ENCODE measurements at places on chromosomes 5 and 9.

- peak; percentile 39 for DNase-seq
Measured at GRCh38 chr5:127428748-127429147, 88.7 kb upstream of the PRRC1 start.

DNA sequence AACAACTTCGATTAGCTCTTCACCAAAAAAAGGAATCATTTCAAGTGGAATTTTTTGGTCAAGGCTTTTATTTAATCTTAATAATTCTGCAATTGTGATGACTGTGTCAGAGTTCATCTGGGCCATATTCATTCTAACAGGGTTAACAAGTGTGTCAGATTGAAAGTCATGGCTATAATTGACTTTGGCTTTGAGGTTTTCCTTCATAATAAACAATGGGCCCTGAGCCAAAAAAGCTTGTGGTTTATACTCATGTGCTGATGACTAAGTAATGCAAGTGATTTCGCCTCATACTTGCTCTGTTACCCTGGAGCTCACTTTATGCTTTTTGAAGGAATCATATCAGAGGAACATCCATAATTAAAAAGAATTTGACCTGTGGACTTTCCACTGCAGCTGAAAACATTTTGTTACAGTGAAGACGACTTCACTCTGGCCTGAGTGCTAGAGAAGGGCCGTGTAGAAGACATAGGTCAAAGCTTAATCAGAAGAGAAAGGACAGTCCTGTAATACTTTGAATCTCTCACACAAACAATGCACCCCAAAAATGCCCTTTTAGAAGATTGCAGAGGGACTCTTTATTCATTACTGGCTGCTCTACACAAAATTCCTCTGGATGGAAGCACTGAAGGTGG lies 101.7 kb downstream of the GDNF start:
- no peak for DNase-seq

GRCh38 chr9:135480071-135480939 lies 723 bp downstream of the PPP1R26 start:
- no peak for DNase-seq

DNA sequence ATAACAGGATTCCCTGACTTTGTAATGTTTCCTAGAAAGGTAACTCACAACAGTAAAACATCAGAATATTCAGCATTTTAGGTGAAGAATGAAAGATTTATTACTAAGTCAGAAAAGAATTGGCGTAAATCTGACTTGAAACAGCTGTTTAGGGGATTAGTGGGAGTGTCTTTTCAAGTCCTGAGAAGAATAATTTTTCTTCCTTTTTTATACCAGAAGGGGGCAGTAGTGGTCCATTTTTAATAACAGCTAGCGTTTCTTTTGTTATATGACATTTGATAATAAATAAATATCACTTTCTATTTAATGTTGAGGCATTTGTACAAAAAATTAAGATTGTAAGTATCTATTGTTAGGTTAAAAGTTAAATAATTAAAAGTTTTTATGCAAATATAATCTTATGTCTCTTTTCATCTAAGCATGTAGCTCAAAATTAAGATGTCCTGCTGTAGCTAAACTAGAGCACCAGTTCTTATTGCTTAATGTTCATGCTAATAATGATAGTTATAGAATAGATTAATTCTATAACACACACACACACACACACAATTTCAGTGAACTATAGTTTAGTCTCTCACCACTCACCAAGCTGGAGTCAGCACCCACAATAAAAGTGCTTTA lies 258.7 kb upstream of the ARRDC3 start:
- no peak for DNase-seq

DNA sequence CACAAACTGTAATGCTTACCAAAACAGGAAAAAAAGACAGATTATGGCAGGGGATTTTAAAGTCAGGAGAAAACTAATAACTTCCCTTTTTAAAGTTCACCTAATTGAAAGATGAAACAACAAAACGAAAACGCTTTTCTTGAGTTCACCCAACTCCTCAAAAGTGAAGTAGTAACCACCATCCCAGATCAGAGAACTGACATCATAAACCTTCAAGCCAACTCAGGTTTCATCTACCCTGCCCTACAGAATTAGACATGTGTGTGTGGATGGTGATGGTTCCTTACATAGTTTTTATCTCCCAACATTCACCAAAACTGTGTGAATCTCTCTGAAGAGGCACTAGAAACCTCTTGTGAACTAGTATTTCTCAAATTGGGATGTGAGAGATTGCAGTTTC lies 195.2 kb upstream of the PTGER4 start:
- DNase-seq: no peak

GRCh38 chr5:68433526-68433922 lies 218.0 kb downstream of the PIK3R1 start:
- no peak for DNase-seq

DNA sequence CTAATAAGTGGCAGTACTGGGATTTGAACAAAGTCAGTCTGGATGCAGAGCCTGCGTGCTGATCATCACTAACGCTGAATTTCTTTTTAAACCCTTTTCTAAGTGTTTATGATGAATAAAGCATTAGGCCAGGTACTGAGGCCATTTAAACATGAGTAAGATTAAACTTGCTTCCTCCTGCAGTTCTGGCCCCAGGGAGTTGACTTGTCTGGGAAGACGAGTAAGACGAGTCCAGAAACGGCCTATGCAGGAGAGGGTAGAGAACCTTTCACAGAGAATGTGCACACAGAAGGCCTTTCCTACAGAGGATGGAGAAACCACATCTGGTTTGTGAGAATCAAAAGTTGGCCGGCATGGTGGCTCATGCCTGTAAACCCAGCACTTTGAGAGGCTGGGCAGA lies 42.9 kb downstream of the SPRY4 start:
- no peak for DNase-seq

GRCh38 chr9:103872811-103873210 lies 221.3 kb upstream of the SMC2 start:
- no peak for DNase-seq

DNA sequence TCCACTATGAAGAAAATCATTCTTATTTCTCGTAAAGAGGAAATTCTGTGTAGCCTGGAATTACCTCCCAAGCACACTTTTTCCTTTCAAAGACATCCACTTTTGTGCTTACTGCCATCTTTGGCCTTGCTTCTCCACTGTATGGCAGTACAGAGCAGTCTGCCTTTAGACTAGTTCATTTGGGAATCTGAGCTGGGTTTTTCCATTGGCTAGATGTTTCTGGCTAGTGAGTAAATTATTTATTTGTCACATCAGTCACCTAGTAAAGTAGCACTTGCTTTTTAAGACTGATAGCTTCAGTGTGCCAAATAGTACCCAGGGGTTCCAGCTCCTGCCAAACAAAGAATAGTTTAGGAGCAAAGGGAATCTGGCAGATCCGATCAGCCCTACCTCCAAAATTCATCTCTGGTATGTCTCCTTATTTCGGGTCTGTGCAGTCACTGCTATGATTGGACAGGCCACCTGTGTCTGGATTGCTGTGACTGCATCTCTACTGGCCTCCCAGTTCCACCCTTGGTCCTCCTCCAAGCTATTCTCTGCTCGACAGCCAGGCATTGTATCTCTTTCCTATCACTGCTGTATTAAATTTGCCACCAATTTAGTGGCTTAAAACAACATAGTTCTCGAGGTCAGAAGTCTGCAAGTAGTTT lies 97.6 kb downstream of the NUDT12 start:
- DNase-seq: no peak

DNA sequence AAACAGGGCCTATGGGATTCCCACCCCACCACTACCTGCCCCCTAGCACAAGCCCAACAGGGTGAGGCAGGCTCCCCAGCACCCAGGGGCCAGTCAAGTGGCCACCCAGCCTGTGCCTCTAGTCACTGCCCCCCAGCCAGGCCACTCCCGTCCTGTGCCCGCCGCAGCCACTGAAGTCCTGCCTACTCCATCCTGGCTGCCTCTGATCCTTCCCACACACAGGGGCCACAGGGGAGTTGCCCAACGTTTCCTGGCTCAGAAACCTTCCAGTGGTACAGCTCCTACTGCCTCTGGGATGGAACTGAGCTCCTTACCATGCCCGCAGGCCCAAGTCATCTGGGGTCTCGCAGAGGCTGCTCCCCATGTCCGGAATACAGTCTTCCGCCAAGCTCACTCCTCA lies 70.2 kb upstream of the STXBP1 start:
- DNase-seq: no peak

DNA sequence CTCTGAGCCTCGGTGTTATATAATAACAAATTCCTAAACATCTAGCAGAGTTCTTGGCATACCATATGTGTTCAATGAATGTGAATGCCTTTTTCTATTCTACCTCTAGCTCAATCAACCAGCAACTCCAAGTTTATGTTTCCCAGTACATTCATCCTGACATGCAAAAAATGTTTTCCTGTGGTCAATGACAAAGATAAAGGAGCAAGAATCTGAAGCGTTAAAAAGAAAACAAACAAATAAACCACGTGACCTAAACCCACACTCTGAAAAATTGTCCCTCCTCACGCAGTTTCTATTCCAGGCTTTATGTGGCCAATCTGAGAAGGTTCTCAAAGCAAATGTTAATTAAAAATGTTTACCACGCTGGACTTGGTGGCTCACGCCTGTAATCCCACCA lies 18.0 kb downstream of the KLF4 start:
- DNase-seq: no peak

GRCh38 chr5:160493806-160494338 lies 72.2 kb downstream of the PTTG1 start:
- DNase-seq: no peak

GRCh38 chr5:83488271-83488670 lies 16.7 kb downstream of the VCAN start:
- DNase-seq: no peak

DNA sequence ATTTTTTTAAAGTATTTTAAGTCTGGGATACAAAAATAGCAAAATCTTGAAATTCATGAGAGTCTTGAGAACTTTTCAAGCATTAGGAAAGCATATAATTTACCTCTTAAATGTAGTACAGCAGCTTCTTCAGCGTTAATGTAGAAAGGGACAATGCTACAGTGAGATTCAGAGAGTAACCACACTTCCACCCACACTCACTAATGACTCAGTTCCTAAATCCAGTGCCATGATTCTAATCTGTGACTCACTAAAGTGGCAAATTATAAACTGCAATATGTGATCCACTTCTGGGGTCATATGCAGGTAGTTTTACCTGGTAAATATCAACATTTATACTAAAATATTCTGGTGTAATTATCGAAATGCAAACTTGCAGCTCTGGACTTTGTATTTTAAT lies 434.5 kb upstream of the TUSC1 start:
- no peak for DNase-seq

DNA sequence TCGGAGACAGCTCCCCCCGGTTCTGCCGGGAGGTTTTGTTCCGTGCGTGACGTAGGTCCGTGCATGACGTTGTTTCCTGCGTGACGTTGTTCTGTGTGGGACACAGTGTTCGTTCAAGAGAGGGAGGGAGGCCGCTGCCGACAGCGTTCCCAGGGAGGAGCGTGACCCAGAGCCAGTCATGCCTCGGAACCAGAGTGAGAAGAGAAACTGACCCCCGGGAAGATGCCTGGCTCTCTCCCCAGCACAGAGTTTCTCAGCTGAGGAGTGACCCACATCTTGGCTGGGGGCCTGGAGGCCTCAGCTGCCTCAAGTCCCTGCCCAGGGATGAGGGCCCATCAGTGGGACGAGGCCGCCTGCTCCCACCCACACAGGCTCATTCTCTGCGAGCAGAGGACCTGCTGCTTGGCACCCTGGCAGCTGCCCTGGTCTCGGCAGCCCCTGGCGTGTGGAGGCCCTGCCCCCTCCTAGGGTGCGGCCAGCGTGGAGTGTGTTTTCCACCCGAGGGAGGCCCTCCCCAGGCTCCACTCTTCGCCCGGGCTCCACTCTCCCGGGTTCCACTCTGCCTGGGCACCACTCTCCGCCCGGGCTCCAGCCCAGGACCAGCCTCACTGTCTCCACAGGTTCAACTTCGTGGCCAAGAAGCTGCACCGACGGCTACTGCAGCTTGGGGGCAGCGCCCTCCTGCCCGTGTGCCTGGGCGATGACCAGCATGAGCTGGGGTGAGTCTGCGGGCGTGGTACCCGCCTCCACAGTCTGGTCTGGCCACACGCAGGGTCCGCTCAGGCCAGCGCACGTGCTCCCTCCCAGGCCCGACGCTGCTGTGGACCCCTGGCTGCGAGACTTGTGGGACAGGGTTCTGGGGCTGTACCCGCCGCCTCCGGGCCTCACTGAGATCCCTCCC lies 7.9 kb downstream of the NDOR1 start:
- DNase-seq: peak; percentile 74

- no peak for DNase-seq
Measured at GRCh38 chr5:14250748-14251701, 107.9 kb downstream of the TRIO start.

DNA sequence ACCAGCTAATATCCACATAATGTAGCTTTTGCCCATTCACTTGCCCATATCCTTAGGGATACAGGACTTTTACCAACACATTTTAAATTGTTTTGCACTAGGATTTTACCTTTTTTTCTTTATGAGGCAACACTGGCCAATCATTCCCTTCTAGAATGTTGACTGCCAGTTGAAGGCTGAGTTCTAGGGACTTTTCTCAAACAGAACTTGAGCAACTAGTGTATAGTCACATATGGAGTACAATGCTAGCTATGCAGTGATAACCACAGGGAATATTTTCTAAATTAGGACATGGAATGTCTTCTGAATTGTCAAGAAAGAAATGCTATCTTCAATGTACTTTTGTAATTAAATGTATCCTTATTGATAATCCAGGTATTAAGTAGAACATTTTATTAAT lies 133.6 kb downstream of the OXCT1 start:
- no peak for DNase-seq

DNA sequence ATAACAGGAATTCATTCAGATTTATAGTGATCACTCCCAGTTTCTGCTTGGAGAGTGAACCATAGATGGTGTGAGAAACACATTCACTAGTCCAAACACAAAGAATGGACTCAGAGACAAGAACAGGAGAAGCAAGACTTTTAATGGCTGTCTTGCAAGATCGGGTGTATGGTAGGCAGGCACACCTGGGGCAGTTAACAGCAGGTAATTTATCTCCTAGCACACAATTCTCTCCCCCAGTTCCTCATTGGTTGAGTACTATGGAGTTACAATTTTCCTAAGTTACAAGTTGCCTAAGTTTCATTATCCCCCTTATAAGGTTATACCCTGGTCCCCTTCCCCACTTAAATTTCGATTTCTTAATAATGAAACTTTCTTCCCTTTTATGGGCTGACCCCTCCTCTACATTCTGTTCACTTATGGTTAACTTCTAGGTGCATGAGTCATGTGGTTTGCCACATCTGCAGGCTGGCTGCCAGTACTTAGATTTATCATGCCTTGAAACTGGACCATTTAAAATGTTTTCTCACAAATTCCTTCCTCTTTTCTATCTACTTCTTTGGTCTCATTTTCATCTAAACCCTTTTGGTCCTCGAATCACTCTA lies 623.3 kb downstream of the HINT1 start:
- no peak for DNase-seq

- no peak for DNase-seq
Measured at GRCh38 chr5:171422495-171422894, 3.0 kb downstream of the FGF18 start.

Data from C1 segment of cervical spinal cord (tissue), 14 donors.